Non-pigmented ciliary epithelial cell (primary cell): ENCODE measurements at places on chromosomes 6 and 20.

GRCh38 chr6:158972241-158973233 is 27.5 kb downstream of the RSPH3 start:
- DNase-seq = peak; percentile 26

- DNase-seq = no peak
These were observed 1.1 kb downstream of the RNASET2 start for GRCh38 chr6:166955121-166955864.

GRCh38 chr6:42693725-42694323 is 28.6 kb downstream of the PRPH2 start:
- DNase-seq = no peak

GRCh38 chr6:80449726-80450125 is 343.3 kb downstream of the BCKDHB start:
- DNase-seq = no peak

GRCh38 chr6:37630281-37630799 is 67.3 kb downstream of the MDGA1 start:
- DNase-seq = peak; percentile 98

GRCh38 chr6:1379017-1379787 is 10.2 kb upstream of the FOXF2 start:
- DNase-seq = no peak

GRCh38 chr6:107308677-107309076 is 150.7 kb downstream of the PDSS2 start:
- no peak for DNase-seq
